ENCODE measurements at places on chromosomes 4 and X. TPM values are rescaled to one million over a fixed set of nuclear protein-coding genes. Genes with fewer than 3 reads are reported as not detected.

CXCR3 gene
- total RNA-seq: not detected

QRFPR gene
- not detected for total RNA-seq

ASB12 gene
- total RNA-seq: not detected

HS3ST1 gene
- total RNA-seq: 134 TPM

C1GALT1C1 gene
- 15.4 TPM for total RNA-seq

SPANXA2 gene
- total RNA-seq: not detected

DNA sequence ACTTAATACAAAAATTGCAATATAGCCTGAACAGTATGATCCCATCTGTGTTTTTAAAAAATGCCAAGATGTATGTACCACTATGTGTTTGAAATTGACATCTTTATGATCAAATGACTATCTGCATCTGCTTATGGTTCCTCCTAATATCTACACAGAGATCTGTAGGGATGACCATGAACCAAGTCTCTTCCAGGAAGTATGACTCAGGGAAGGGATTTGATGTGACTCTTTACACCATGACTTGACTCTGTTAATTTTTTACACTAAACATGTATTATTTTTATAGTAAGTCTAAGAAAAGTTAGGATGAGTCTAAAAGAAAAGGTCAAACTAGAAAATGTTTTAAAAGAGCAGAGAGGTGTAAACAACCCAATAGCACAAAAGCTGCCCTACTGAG lies 164.0 kb downstream of the SH3KBP1 start:
- H3K36me3 ChIP-seq: no peaks in the 10 kb centered on the region
- H3K4me1 ChIP-seq: no peaks in the 10 kb centered on the region

GRCh38 chr4:39243462-39243861 lies 61.1 kb downstream of the WDR19 start:
- no peak overlapping the region for H3K4me3 ChIP-seq
- no peaks in the 10 kb centered on the region for H3K27me3 ChIP-seq

DNA sequence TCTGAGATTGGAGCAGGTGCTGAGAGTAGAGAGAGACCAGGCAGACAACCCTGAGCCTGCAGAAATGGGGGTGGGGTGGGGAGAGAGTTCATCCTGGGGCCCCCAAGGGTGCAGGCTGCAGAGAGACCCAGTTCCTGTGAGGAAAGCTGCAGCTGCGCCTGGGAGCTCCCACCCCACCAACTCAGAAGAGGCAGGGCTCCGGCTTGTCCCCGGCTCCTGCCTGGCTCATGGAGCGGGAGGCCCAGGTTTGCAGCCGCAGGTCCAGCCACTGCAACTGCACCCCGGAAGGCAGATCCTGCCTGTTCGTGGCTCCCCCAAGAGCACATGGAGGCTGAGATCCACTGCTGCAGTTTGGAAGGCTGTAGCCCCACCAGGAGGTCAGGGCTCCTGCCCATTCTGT lies 44.2 kb upstream of the DGKK start:
- no peak overlapping the region for H3K4me3 ChIP-seq
- no peak for DNase-seq
- H3K27ac ChIP-seq: no peak overlapping the region
- H3K27me3 ChIP-seq: no peaks in the 10 kb centered on the region
- no peaks in the 10 kb centered on the region for H3K36me3 ChIP-seq

GRCh38 chr4:184190711-184191110 lies 27.0 kb downstream of the ENPP6 start:
- H3K27ac ChIP-seq: no peak overlapping the region
- H3K36me3 ChIP-seq: no peaks in the 10 kb centered on the region
- DNase-seq: no peak
- H3K27me3 ChIP-seq: no peaks in the 10 kb centered on the region

- peak overlapping the region; percentile 59 for H3K4me3 ChIP-seq
- no peaks in the 10 kb centered on the region for H3K27me3 ChIP-seq
- peak overlapping the region; percentile 45 for H3K27ac ChIP-seq
- no peaks in the 10 kb centered on the region for H3K36me3 ChIP-seq
- no peak for DNase-seq
These were observed 1.2 kb downstream of the ATP11C start for GRCh38 chrX:139931646-139932072.

GRCh38 chr4:127236889-127237288 lies 395.9 kb upstream of the INTU start:
- no peak overlapping the region for H3K27ac ChIP-seq
- H3K4me1 ChIP-seq: no peaks in the 10 kb centered on the region
- H3K4me3 ChIP-seq: no peak overlapping the region
- no peaks in the 10 kb centered on the region for H3K36me3 ChIP-seq
- H3K27me3 ChIP-seq: no peaks in the 10 kb centered on the region

- H3K4me3 ChIP-seq: no peak overlapping the region
- H3K4me1 ChIP-seq: peaks cover 4% of the 10 kb centered on the region
- H3K36me3 ChIP-seq: no peaks in the 10 kb centered on the region
- no peak overlapping the region for H3K27ac ChIP-seq
- H3K27me3 ChIP-seq: no peaks in the 10 kb centered on the region
- DNase-seq: peak; percentile 13
These were observed 41.6 kb upstream of the UGT2B7 start for GRCh38 chr4:69054578-69055200.

DNA sequence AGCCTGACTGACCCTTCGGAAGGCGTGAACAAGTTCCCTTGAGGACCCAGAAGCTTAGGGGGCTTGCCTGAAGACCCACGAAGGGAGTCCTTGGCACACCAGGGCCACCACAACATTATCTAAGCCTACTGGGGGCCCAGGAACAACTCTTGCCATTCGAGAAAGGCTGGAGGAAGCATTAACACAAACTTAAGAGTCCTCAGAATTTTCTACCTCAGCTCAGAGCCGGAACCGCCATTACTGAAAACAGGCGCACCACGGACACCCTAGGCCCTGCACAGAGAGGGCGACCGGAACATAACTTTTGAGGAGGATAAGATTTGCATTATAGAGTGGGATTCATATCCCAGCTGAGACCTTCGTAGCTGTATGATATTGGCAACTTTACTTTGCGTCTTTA lies 229.1 kb downstream of the ADAM29 start:
- H3K4me3 ChIP-seq: no peak overlapping the region
- H3K4me1 ChIP-seq: no peaks in the 10 kb centered on the region
- no peak for DNase-seq
- H3K36me3 ChIP-seq: no peaks in the 10 kb centered on the region

GRCh38 chr4:145956288-145956890 lies 17.8 kb upstream of the ZNF827 start:
- no peaks in the 10 kb centered on the region for H3K27me3 ChIP-seq
- no peak for DNase-seq
- no peak overlapping the region for H3K4me3 ChIP-seq
- H3K36me3 ChIP-seq: no peaks in the 10 kb centered on the region
- peaks cover 15% of the 10 kb centered on the region for H3K4me1 ChIP-seq
- no peak overlapping the region for H3K27ac ChIP-seq

DNA sequence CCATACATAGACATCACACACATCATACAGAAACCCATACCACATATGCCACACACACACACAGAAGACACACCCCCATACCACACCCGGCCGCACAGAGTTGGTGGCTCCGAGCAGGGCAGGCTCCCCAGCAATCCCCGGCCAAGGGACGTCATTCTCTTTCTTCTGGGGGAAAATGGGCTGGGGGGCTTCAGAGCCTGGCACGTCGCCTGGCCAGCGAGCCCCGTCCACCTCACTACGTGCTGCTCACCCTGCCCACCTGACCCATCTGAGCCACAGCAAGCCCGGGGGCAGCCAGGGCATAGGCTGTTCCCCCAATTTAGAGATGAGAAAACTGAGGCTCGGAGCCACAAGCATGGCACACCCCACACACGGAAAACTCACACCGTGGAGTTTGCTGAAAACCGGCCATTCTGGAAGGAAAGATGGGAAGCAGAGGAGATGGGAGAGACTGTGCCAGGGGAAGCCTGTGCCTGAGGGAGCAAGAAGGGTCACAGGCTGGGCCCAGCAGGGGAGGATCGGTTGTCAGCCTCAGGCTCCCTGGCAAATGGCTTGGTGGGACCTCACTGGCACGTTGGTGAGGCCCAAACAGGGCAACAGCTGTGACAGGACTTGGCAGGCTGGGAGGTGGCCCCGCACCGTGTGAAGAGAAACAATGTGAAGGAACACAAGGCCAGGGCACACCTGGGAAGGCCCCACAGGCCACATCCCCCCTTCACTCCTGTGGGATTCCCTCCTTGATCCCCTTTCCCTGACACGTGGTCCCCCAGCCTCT lies 73.2 kb downstream of the JAKMIP1 start:
- 0 out of 2 replicates have a peak, but pooled peaks cover 3% of the 10 kb centered on the region for H3K27me3 ChIP-seq
- no peak overlapping the region for H3K27ac ChIP-seq
- H3K4me1 ChIP-seq: no peaks in the 10 kb centered on the region
- no peak for DNase-seq
- H3K4me3 ChIP-seq: no peak overlapping the region

GRCh38 chrX:3351276-3351675 lies 4.8 kb upstream of the MXRA5 start:
- no peak for DNase-seq
- H3K27me3 ChIP-seq: no peaks in the 10 kb centered on the region
- H3K4me1 ChIP-seq: no peaks in the 10 kb centered on the region

DNA sequence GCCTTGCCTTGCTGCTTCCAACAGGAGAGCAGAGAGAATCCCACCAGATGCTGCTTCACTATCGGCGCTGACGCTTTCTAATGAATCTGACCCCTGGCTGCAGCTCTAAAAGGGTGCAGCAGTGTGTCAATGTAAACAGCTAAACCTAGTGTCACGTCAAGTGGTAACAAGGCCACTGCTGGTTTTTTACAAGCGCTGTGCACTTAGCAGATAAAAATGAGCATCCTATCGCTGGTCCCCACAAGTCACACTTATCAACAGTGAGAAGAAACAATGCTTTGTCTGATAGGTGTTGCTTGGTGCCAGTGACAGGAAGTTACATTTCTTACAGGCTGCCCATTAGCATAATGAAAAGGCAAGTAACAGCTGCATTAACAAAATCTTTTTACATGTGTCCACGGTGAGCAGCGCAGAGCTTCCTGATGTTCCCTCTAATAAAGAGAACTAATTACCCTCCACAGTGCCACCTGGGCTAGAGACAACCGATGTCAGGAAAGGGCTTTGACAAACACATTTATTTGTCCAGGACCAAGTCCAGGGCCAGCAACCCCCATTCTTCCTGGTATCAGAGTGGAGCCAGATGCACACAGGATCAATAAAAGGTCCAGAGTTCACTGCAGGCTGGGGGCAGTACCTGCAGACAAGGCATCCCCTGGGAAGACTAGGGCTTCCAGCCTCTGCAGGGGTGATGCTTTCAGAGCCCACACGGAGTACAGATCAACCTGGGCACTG lies 176.0 kb downstream of the MGST2 start:
- no peak overlapping the region for H3K4me3 ChIP-seq
- DNase-seq: no peak

DNA sequence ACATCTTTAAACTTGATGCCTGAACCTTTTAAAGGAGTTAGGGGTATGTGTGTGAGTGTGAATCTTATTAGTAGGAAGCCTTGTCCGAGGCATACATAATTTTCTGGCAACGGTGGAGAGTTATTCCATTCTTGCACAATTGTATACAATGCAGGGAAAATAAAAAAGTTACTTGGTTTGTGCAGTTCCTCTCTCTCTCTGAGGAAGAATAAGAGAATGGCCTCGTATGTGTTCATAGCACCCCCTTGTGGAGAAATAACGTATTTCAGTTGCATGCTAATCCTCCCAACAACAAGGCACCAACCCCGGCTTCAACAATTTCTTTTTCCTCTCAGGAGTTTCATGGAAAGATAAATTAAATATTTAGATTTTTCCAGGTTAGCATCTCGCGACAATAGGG lies 33.7 kb upstream of the FGF13 start:
- H3K27ac ChIP-seq: no peak overlapping the region
- no peaks in the 10 kb centered on the region for H3K27me3 ChIP-seq
- no peaks in the 10 kb centered on the region for H3K36me3 ChIP-seq
- no peaks in the 10 kb centered on the region for H3K4me1 ChIP-seq
- no peak for DNase-seq

DNA sequence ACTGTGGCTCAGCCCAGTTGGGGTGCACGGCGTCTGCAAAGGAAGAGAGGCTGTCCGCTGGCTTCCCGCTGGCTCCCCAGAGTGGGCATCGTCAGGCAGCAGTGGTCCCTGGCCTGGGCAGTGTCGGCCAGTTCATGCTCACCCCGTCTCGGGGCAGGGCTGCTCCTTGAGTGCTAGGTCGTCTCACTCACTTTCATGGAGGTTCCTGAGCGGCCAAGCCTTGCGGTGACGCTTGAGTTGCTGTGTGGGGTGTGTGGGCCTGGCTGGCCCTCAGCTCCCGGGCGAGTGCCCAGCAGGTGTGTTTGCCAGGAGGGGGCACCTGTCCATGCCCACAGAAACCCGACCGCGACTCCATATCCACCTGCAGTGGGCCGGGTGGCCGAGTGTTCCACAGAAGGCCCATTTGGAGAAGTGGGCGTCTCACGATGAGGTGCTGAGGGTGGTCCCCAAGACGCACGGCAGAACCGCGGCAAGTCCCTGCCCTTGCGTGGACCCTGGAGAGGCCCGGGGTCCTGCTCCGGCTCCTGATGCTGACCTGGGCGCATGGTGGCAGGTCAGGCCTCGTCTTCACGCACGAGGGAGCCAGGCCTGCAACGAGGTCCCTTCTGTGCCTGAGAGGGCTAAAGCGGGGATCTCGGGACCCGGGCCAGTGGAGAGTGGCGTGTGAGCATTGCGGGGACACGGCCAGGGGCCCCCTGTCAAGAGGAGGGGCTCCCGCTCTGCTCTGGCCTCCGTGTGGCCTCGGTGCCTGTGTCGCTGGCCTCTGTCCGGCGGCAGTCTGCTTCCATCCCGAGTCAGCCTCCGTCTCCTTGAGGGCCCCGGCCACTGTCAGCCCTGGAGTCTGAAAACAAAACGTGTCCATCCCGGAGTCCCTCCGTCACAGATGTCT lies 18.5 kb upstream of the UVSSA start:
- H3K27ac ChIP-seq: no peak overlapping the region
- no peak overlapping the region for H3K4me3 ChIP-seq
- DNase-seq: no peak
- H3K4me1 ChIP-seq: peaks cover 4% of the 10 kb centered on the region
- peaks cover 8% of the 10 kb centered on the region for H3K36me3 ChIP-seq

DNA sequence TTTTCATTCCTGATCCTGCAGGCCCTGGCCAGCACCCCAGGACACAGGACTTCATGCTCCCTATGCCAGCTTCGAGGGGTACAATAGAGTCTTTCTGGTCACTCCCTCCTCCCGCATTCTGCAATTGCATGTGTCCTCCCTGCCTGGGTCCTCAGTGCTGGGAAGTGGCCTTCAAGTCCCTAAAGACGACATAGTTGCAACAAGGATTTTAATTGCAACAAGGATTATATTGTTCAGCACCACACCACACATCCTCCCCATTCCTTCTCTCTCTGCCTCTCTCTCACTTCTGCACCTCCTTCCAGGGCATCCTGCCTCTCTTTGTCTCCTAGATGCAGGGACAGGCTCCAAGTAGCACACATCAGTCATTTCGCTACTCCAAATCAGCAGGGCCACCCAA lies 25.5 kb downstream of the SCD5 start:
- H3K36me3 ChIP-seq: no peaks in the 10 kb centered on the region
- H3K4me1 ChIP-seq: peaks cover 11% of the 10 kb centered on the region
- H3K27me3 ChIP-seq: no peaks in the 10 kb centered on the region

GRCh38 chr4:182764137-182764536 lies 153.0 kb downstream of the DCTD start:
- no peaks in the 10 kb centered on the region for H3K36me3 ChIP-seq
- no peaks in the 10 kb centered on the region for H3K4me1 ChIP-seq
- H3K27ac ChIP-seq: no peak overlapping the region
- peaks cover 51% of the 10 kb centered on the region for H3K27me3 ChIP-seq
- no peak overlapping the region for H3K4me3 ChIP-seq
- no peak for DNase-seq

- no peaks in the 10 kb centered on the region for H3K27me3 ChIP-seq
- H3K4me3 ChIP-seq: no peak overlapping the region
- peaks cover 5% of the 10 kb centered on the region for H3K4me1 ChIP-seq
- H3K27ac ChIP-seq: no peak overlapping the region
- H3K36me3 ChIP-seq: no peaks in the 10 kb centered on the region
- peak; percentile 0 for DNase-seq
These were observed 75.7 kb downstream of the AGTR2 start for GRCh38 chrX:116246261-116246660.
